ENCODE measurements at places on chromosomes 16 and 17.
A peak's percentile ranks its signal among the peaks of the same experiment; 100 is the strongest.

- DNase-seq = no peak
Observed at GRCh38 chr17:22704674-22705073, 1012.4 kb downstream of the KCNJ18 start.

DNA sequence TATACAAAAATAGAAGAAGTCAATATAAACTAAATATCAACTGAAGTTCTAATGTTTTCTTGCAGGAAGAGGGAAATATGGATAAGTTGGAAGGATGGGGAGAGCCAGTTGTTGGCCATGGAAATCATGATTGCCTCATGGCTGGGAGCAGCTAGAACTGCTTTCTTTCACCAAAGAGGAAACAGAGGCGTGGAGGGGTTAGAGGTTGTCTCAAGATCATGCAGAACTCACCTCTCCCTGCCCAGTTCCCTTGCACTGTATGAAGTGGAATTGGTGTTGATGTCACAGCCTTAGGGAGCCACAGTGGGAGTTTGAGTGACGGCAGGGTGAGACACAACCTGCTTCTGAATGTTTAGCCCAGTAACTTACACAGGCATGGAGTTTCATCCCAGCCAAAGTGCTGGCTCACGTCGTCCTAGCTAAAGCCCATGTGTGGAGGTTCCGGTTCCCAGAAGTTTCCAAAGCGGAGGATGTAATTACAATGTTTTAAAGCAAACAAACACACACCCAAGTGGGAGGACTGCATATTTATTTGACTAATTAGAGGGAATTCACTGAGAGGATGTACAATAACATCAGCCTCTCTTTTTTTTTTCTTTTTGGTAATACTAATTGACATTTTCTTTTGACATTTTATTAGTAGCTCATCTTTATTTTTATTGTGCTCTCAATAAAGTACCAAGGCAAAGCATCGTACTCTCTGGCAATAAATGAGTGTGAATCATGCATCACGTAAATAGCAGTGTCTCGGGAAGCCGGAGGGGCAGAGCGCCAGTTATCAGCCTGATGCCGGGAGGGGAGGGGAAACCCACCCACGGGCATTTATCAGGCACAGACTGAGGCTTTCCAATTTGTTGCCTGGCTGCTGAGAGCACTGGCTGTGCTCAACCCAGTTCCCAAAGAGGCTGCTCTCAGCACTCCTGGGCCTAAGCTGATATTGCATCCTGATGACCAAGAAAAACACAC is 118.7 kb upstream of the CDH5 start:
- no peak for DNase-seq

DNA sequence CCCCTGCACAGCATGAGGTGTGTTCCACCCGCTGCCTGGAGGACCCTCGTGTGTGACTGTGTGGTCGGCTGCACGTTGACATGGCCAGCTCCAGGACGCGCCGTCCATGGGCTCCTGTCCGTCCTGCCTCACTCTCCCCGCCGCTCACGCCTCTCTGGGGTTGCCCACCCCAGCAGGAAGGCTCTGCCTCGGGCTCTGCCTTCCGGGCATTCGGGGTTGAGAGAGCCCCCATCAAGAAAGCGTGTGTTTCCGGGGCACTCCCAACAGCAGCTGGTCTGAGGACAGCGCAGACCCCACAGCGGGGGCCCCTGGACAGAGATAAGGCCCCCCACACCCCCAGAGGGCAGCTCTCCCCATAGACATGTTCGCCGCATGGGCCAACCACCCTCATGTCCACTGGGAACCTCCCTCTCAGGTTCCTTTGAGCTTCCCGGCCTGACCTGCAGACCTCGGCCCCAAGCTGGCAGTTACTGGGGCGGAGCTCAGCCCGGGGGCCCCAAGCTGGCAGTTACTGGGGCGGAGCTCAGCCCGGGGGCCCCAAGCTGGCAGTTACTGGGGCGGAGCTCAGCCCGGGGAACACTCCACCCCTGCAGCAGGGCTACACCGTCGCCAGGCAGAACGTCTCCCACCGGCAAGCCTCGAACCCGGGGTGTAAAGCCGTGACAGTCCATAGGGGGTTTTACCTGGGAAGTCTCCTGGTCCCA is 8.4 kb upstream of the PIEZO1 start:
- no peak for DNase-seq

DNA sequence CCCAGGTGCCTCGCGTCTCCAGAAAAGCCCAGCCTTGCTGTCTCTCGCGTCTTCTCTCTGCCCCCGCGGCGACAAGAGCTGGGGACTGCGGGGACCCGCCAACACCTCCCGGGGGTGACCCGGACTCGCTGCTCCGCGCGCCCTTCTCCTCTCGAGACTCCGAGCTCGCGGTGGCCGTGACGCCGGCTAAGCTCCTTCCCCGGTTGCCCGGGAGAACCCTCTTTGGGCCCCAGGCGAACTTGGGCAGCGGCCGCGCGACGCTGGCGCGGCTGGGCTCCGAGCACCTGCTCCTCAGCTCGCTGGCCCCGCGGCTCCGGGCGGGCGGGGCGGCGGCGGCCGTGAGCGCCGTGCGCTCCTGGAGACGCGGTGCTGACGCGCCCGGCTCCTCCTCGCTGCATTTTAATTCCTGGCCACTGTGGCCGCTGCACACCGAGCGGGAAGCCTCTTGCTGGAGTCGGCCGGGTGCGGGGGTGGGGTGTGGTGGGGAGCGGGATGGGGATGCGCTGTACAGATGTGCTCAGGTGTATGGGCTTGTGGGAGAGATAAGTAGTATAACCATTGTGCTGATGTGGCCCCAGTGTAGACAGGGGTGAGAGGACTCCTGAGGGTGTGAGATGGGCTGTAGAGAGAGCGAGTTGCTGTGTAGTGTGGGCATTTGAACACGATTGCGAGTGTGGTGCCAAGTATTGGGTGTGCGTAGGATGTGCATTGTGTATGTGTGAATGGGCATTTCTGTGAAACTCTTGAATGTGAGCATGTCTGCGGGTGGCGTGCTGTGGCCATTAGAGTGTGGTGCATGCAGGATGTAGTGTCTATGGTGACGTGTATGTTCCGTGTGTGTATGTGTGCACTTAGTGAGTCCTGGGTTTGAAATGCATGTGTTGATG is at the start of gene ASIC2:
ASIC2 (minus strand) TSS at position 315 of the 887 bp plus-strand sequence.
- peak; percentile 32 for DNase-seq

DNA sequence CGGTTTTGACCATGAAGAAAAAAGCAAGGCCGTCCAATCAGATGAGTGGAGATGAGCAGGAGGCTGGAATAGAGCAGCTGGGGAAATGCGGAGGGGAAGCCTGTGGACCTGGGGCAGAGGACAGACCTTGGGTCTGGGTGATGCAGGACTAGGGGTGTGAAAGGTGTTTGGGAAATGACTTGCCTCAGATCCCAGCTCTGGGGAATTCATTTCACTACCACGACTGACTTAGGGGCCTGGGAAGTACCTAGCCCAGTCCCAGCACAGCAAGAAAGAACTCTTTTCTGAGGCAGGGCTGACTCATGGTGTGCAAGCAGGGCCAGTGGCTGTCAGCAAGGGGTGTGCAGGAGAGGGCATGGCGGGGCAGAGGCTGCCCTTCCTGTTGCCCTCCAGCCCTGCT is 14.8 kb downstream of the DNAI2 start:
- DNase-seq = no peak

DNA sequence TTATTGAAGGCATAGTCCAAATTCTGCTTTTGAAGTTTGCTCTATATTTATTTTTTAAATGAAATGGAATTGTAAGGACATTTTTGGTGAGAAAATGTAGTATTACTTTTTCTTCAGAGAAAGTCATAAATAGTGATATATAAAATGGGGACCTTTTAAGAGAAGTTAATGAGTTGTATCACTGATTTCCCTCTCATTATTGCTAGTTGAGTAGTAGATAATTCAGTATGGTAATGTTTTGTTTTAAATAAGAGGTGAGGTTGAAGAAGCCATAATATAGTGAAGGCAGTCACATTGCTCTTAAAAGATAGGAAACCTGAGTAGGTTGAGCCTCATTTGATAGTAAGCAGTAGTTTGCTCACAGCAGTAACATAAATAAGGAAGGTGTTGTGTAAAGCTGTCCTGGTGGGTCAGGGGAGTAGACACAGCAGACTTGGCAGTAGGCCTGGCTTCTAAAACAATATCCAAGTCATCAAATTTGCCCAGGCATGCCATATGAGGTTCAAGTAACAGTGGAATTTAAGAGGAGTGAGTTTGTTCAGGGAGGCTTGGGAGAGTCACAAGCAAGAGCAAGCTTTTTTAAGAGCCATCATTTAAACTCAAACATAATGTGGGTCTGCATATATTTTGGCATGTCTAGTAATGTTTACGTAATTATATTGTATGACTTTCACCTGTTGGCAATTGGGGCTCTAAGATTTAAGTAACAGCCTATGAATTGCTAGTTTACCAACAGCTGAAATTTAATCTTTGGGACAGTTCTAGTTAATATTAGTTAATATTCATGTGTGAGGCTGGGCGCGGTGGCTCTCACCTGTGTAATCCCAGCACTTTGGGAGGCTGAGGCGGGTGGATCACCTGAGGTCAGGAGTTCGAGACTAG is 6.5 kb downstream of the NFATC3 start:
- DNase-seq = no peak

DNA sequence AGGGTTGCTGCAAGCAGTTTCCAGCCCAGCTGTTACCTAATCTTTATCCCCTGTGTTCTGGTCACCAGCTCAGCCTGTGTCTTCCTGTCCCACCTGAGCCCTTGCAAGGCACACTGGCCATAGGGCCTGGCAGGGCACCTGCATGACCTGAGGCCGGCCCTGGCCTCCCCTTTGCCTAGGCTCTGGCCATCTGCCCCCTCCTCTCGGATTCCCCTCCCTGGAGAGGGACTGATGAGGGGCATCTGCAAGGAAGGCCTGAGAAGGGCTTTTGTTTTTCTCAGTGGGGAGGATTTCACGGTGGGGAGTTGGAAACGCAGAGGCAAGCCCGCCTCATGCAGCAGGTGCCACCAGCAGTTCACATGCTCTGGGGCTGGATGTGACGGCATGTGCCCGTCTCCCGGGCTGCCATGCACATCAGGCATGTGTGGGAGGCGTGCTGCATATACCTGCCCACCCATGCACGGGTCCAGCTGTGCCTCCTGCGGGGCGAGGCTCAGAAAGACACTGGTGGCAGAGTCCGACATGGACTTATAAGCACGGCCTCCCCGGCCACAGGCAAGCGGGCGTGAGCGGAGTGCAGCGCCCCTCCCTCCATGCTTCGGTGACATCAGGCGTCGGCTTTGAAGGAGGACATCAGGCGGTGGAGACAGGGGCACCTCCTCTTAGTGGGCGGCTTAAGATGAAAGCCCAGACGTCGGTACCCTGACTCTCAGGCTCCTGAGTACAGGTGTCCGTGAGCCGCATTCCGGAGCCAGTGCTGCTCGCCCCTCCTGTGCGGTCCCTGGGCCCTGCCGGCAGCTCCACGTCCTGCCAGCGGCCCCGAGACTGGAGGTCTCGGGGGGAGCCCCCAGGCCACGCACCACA is 16.5 kb downstream of the ASPSCR1 start:
- no peak for DNase-seq

- DNase-seq = peak; percentile 20
Observed at GRCh38 chr16:53913920-53914319, 210.0 kb downstream of the FTO start.

DNA sequence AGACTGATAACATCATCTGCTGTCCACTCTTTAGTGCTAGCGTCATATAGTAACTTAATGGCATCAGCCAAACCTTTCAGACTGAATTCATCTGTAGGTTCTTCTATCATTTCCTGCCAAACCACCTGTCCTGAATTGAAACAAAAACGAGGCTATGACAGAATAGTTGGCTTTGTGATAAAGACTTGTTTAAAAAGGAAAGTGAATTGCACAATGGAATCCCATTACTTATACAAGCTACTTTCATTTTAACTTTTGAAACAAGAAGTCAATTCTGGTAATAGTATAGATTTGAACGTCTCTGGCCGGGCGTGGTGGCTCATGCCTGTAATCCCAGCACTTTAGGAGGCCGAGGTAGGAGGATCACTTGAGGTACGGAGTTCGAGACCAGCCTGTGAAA is 18.2 kb downstream of the LASP1NB start:
- no peak for DNase-seq

- no peak for DNase-seq
Observed at GRCh38 chr17:68706356-68706920, 105.3 kb upstream of the FAM20A start.

- no peak for DNase-seq
Observed at GRCh38 chr16:57479205-57479975, 6.9 kb downstream of the DOK4 start.

GRCh38 chr16:53925107-53925410 is 221.1 kb downstream of the FTO start:
- no peak for DNase-seq

DNA sequence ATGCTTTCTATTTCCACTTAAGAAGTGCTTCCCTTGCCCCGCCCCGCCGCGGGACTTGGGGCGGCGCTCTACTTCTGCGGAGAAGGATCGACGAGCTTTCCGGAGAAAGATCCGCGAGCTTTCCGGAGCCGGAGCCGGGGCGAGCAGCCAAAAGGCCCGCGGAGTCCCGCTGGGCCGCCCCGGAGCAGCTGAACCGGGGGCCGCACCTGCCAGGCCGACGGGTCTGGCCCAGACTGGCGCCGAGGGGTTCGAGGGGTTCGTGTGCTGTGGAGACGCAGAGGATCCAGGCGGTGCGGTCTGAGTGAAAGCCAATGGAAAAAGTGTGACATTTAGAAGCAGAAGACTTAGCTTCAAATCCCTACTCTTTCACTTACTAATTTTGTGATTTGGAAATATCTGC is 50.8 kb downstream of the TBC1D26 start:
- DNase-seq = peak; percentile 62

- no peak for DNase-seq
Observed at GRCh38 chr16:66562409-66562808, 3.8 kb upstream of the CMTM1 start.

DNA sequence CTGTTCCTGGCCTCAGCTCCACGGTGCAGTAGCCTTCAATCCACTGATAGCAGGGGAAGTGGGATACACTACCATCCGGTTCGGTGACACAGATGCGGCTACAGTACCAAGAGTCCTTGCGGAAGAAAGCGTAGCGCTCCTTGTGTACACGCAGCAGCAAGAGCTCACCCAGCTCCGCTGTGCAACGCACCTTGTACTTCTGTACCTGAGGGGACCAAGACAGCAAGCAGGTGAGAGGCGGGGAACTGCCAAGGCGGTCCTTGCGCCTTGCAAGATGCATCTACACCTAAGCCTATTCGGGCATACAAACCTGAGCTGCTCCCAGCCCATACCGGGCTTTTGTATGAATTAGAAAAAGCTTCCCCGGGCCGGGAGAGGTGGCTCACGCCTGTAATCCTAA is 1.5 kb downstream of the ALOXE3 start:
- no peak for DNase-seq
